NCI-H1092 (cell line): ENCODE measurements at places on chromosomes 12 and 14.

- DNase-seq, result peak; percentile 86
Measured at GRCh38 chr14:67241411-67242167, at the start of gene PALS1. TSS of gene PALS1 (plus strand) at chr14:67241435. CDS start at chr14:67279171, 37,736 bp downstream.

GRCh38 chr14:61894452-61895077, 132.3 kb downstream of the SNAPC1 start:
- DNase-seq, result peak; percentile 74

DNA sequence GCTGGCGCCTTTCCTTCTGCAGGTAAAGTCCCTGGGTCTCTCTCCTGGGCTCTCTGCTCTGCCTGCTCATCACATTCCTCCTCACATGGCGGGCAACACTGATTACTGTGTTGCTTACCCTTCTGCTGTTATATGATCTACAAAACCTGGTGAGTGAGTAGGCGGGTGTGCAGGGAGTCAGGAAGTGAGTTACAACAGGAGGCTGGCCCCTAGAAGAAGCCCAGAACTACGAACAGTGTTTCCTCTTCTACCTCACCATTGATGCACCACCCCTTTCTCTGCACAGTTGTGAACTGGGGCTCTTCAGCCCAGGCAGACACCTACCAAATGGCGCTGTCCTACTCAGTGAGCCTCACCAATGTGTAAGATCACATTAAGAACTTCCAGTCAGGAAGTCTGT, 4.9 kb upstream of the KLHL33 start:
- DNase-seq, result no peak

GRCh38 chr12:120064054-120064940, 52.3 kb downstream of the RAB35 start:
- no peak for DNase-seq

- no peak for DNase-seq
Measured at GRCh38 chr14:97271451-97271960, 474.3 kb downstream of the VRK1 start.

- DNase-seq, result no peak
Measured at GRCh38 chr12:132451172-132451835, 38.6 kb upstream of the FBRSL1 start.

GRCh38 chr12:108668063-108668462, 34.4 kb upstream of the SELPLG start:
- DNase-seq, result peak; percentile 16

DNA sequence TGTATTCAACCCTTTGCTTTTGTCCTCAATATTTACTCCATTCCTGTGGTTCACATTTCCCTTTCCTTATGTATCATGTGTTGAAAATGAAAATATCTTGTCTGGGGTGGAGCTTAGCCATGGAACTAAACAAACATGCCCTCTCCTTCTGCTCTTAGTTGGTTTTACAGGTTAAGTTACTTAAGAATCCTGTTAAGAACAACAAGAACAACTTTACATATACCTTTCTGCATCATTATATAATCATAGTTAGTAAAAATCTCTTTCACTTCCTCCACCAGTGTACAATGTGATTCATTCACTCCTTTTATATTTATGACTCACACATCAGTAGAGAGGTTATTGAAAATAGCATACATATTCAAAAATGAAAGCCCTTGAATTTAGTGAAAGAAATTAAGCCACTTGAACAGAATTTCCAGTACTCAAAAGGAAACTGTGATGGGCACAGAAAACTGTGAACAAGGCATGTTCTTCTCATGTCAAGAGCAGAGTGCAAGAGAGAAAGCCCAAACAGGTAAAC, 307.7 kb downstream of the CCDC91 start:
- DNase-seq, result no peak

- no peak for DNase-seq
Measured at GRCh38 chr14:104685216-104685997, 4.0 kb upstream of the INF2 start.

DNA sequence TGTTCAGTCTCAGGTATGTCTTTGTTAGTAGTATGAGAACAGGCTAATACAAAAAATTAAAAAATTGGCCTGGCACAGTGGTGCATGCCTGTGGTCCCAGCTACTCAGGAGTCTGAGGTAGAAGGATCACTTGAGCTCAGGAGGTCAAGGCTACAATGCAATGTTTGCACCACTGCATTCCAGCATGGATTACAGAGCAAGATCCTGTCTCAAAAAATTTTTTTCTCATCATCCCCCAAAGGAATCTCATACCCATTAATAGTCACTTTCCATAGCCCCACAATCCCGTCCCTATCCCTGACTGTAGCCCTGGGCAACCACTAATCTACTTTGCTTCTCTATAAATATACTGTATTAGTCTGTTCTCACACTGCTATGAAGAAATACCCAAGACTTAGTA, 57.8 kb downstream of the TTC8 start:
- DNase-seq, result no peak

GRCh38 chr12:27193854-27194544, 50.1 kb upstream of the STK38L start:
- DNase-seq, result no peak

- DNase-seq, result no peak
Measured at GRCh38 chr14:71471634-71472355, 460.4 kb upstream of the RGS6 start.

- DNase-seq, result no peak
Measured at GRCh38 chr12:127147724-127148123, 1119.2 kb upstream of the TMEM132C start.
